Trophoblast cell (in vitro differentiated cells and primary cell): ENCODE measurements at places on chromosomes 6 and 20.
A peak's percentile ranks its signal among the peaks of the same experiment; 100 is the strongest.

- no peak overlapping the region for H3K4me3 ChIP-seq
- H3K27ac ChIP-seq = no peak overlapping the region
- no peak for DNase-seq
- peaks cover 2% of the 10 kb centered on the region for H3K4me1 ChIP-seq
- no peaks in the 10 kb centered on the region for H3K36me3 ChIP-seq
Measured at GRCh38 chr6:107264357-107264840, 149.1 kb upstream of the BEND3 start.

DNA sequence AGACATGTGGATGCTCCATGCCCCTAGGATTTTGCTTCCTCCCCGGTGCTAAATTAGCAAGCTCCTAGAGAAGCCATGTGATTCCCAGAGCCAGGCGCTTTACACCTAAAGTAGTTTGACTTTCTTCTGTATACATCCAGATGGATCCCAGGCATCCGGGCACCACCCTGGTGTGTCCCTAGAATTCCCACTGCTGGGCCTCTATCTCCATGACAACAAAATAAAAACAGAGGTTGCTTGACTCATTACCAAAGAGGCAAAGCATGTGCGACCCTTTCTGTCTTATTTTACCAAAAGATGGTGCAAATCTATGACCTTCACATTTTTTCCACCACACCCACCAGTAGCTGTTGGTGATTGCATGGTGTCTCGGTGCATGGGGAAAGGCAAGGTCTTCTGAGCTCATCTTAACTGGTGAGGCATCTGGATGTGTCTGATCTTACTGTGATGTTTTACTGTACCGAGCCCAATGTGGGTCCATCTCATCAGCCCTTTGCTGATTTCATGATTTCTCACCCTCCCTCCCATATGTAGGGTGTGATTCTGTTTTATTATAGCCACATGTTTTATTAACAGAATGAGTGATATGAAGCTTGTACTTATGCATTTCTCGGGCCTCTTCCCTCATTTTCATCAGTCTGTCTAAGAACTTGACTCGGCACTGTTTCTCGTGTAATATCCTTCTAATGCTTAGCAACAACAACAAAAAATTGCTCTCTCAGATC lies 27.4 kb upstream of the VAPB start:
- peak; percentile 78 for DNase-seq
- H3K36me3 ChIP-seq = peaks cover 13% of the 10 kb centered on the region

DNA sequence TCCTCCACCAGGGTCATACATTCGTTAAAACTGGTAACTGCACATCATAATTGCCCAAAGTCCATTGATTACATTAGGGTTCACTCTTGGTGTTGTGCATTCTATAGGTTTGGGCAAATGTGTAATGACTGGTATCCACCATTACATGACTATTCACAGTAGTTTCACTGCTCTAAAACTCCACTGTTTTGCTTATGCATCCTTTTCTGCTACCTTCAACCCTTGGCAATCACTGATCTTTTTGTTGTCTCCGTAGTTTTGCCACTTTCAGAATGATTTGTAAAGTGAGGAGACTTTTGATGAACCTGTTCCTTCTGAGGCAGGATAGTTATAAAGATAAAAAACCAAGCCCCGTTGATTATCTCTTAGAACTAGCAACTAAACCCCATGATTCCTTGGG lies 187.3 kb upstream of the MCHR2 start:
- no peaks in the 10 kb centered on the region for H3K36me3 ChIP-seq
- no peak overlapping the region for H3K27ac ChIP-seq
- H3K4me1 ChIP-seq = peaks cover 6% of the 10 kb centered on the region
- DNase-seq = no peak

DNA sequence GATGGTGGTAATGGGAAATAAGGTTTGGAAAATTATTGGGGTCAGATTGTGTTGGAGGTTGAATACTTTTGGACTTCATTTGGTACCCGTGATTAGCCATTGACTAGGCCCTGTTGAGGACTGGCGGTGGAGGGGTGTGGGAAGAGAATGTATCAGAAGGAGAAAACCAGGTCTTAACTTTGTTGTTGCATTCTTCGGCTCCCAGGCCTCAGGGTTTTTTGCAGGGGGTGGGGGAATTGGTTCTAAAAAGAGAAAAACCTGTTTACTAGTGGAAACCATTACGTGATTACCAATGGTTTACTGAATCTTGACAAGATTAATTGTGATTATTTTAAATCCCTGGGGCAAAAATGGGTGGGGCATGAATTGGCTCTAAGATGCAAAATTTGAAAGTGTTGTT lies 85.1 kb downstream of the PHF20 start:
- DNase-seq = peak; percentile 45
- peaks cover 11% of the 10 kb centered on the region for H3K4me1 ChIP-seq
- H3K36me3 ChIP-seq = peaks cover 3% of the 10 kb centered on the region
- H3K4me3 ChIP-seq = no peak overlapping the region

- H3K36me3 ChIP-seq = no peaks in the 10 kb centered on the region
- no peak overlapping the region for H3K27ac ChIP-seq
- H3K4me3 ChIP-seq = no peak overlapping the region
- no peaks in the 10 kb centered on the region for H3K27me3 ChIP-seq
Measured at GRCh38 chr20:49976542-49976941, 6.2 kb upstream of the SNAI1 start.

DNA sequence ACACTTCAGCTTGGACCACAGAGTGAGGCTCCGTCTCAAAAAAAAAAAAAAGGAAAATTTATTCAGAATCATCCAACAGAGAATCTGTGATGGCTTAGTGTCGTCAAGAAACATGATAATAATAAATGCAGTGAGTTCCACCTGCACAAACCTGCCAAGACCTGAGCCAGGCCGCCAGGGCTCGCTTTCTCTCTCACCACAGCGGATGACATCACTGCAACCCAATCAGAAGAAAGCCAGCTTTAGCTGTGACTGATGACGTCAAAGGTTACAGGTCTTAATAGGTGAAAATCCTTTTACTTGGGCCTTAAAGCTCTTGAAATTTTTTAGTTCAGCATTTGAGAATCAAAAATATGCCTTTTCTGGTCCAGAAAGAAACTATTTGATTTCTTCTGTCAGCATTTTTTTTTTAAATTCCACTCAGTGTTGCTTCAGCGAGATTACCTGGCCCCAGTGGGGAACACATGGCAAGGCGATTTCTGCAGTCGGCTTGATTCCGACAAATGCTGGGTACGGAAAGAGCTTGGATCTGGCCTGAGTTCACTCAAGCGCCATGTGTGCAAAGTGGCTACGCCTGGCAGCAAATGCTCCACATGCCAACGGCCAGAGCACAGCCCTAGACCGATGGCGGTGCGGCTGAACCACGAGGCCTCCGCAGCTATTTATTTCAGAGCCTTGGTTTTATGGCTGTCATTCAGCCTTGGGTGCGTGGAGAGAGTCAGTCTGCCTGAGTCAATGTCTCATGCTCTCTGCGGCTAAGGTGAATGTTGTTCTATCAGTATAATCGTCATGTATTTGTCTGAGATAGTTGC lies 105.7 kb upstream of the QKI start:
- no peak overlapping the region for H3K27ac ChIP-seq
- H3K27me3 ChIP-seq = no peaks in the 10 kb centered on the region
- H3K4me1 ChIP-seq = no peaks in the 10 kb centered on the region
- no peak for DNase-seq

DNA sequence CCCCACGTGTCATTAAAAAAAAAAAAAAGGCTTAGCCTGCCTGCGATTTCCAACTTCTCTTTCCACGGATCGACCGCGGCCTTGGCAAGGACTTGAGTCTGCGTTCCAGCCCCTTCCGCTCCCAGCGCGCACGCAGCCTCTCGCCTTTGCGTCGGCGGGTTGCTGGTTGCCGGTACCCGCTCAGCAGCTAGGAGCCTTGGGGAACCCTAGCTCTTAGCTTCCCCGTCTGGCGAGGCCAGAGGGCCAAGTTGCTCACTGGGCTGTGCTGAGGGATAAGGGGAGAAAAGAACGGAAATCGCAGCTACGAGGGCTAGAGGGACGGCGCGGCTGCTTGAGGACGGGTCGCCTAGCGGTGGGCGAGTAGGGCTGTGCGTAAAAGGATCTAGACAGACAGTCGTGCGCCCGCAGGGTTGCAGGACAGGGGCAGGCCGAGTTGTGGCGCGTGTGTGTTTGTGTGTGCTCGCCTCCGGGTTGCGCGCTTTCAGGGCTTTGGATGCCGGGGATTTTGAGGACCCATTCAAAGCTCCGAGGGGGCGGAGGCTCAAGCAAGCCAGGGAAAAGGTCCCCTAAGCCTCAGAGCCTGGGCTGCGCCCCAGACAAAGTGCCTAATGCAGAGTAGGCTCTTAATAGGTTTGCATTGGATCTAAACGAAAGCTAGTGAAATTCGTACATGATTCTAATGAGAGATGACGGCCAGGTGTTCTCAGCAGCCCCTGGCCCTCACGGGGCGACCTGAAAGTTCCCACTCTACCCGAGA lies 40.5 kb upstream of the OSTM1 start:
- H3K36me3 ChIP-seq = no peaks in the 10 kb centered on the region
- peaks cover 52% of the 10 kb centered on the region for H3K27me3 ChIP-seq
- DNase-seq = peak; percentile 54
- peaks cover 20% of the 10 kb centered on the region for H3K4me1 ChIP-seq
- H3K27ac ChIP-seq = no peak overlapping the region
